Stimulated activated CD4-positive, alpha-beta T cell treated with anti-CD3 and anti-CD28 coated beads, TNF-alpha, amount 100 ng/mL, for 1 hour (primary cell): ENCODE measurements at places on chromosomes 12 and 14.

DNA sequence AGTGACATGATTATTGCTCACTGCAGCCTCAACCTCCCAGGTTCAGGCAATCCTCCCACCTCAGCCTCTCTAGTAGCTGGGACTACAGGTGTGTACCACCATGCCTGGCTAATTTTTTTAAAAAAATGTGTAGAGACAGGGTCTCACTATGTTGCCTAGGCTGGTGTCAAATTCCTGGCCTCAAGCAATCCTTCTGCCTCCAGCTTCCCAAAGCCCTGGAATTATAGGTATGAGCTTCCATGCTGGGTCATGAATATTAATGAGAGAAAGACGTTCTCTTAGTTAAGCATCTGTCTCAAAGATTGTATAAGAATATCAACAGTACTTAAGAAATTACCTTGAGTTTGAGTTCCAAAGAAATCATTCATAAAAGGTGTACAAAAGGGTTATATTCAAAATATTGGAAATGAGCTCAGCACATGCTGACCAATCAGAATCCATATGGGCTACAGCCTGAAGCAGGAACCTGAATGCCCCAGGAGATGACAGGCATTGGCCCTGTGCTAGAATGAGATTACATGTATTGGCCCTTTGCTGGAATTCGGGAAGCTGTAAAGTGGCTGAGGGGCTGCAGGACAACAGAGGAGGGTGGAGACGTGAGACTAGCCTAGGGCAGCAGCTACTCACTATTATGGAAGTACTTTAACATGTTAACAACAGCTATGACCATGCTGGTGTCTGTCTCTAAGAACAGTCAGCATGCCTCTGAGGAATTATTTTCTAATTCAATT is 157.0 kb upstream of the CPNE8 start:
- DNase-seq: no peak

- DNase-seq: no peak
Measured at GRCh38 chr14:23136566-23137133, 17.6 kb upstream of the CEBPE start.

DNA sequence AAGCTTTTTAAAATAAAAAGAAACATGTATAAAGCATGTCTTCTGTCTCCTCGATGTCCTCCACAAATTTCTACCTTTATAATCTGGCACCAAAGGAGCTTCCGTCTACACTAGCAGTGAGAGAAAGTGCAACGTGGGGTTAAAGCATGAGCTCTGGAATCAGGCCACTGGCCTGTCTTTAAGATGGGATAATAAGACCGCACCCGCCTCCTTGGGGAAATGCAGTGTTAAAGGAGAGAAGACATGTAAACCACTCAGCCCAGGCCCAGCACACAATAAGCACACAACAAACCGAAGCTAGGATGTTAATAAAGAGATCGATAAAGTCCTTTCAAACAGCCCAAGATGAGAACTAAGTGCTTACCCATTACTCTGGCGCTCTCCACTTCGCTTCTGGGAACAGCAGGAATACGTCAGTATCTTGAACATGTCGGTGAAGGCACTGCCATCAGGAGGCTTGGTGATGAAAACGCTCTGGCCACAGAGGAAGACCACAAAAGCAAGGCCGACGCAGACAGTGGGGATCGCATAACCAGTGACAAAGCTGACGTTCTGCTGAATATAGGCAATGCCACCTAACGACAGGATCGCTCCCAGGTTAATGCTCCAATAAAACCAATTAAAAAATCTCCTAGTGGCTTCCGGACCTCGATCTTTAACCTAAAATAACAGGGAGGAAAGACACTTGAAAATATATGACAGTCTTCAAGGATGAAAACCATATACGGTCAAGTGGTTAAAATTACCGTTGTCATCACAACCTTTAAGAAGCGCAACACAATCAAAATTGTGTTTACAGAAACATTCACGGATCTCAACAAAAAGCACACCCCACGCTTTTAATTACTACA is 9.1 kb downstream of the SLC15A4 start:
- DNase-seq: no peak

DNA sequence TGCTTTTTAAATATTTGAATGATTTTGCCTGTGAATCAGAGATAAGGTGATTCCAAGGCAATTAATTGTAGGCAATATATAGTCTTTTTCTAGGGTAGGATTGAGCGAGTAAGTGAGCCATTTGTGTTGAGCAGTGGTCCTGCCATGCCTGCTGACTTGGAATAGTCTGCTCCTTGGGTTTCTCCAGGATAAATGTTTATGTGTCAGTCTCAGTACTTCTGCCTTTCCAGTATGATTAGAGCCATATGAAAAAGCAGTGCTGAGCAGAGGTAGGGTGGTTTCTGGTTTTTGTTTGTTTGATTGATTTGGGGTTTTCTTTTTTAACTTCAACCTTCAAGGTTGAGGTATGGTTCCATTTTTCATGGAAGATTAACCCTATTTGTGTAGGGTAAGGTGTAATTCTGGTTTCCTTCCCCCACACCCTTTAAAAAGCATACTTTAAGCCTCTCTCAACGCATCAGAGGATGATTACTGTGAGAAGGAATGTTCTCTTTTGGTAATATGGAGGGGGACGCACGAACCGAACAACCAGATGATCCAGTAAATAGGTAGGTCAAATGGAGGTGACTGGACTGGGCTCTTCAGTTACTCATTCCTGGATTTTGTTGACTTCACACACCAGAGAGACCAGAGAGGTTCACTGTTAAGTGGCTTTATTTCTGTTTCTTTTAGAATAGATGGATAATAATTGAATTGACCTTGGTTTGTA is 22.7 kb downstream of the FRMD6 start:
- DNase-seq: no peak

DNA sequence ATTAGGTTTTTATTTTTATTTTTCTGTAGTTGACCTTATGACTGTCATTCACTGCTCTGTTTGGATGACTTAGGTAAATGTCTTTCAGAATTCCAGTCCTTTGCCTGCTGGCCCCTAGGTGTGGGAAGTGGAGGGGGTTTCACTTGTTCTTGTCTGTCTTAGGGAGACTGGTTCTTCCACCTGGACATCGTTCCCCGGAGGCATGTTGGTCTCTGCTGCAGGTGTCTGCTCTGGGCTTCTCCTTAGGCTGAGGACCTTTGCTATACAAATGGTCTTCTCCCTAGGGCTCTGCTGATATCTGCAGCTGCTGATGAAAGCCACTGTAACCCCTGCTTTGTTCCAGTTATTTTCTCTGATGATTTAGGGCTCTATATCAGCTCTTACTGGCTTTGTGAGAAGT is 97.1 kb downstream of the OTOGL start:
- DNase-seq: no peak

GRCh38 chr14:28778138-28779117 is 11.8 kb downstream of the FOXG1 start:
- DNase-seq: no peak

DNA sequence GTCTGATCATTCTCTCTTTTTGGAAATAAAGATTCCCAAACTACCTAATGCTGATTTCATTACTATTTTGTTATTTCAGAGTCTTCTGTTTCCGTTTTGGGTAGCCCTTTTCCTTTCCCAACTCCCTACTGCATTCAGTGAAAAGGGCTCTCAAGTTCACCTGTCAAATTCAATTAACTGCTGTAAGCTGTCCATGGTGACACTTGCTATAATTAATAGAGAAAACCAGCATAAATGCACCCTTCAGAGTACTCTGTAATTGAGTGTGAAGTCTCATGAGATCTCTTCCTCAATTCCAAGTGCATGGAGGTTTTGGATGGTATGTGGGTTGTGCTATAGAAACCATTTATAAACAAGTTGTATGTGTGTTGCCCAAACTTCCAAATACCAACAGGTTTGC is 187.2 kb downstream of the RPL10L start:
- no peak for DNase-seq
